ENCODE measurements at places on chromosomes 12 and 14. TPM values are rescaled to one million over a fixed set of nuclear protein-coding genes. Genes with fewer than 3 reads are reported as not detected.

The SLC10A1 gene
- not detected for total RNA-seq

The PAPLN gene
- total RNA-seq, result 1.6 TPM

The C12orf54 gene
- not detected for total RNA-seq

The CFAP54 gene
- total RNA-seq, result 4.6 TPM

The BATF gene
- 0.72 TPM for total RNA-seq

The CEBPE gene
- not detected for total RNA-seq

The INSM2 gene
- not detected for total RNA-seq

The LRRC10 gene
- total RNA-seq, result not detected

The WNT1 gene
- not detected for total RNA-seq

The ADAMTS20 gene
- not detected for total RNA-seq
